ENCODE measurements at places on chromosomes 13 and 19.

DNA sequence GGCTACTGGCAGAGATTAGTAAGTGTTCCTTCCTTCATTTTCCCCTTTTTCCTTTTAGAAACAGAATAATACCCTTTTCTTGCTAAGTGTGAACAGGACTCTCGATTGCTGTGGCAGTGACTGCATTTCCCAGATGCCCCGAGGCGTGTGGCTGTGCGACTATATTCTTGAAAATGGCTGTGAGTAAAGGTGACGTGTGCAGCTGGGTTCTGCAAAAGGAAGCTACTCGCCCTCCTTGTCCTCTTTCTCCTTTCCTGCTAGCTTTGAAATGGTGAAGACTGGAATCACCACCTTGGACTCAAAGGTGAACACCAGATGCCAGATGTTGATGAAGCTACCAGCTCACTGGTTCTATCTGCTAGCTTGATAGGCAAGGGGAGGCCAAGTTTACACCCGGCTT is 121.4 kb downstream of the MIPEP start:
- no peak for DNase-seq

DNA sequence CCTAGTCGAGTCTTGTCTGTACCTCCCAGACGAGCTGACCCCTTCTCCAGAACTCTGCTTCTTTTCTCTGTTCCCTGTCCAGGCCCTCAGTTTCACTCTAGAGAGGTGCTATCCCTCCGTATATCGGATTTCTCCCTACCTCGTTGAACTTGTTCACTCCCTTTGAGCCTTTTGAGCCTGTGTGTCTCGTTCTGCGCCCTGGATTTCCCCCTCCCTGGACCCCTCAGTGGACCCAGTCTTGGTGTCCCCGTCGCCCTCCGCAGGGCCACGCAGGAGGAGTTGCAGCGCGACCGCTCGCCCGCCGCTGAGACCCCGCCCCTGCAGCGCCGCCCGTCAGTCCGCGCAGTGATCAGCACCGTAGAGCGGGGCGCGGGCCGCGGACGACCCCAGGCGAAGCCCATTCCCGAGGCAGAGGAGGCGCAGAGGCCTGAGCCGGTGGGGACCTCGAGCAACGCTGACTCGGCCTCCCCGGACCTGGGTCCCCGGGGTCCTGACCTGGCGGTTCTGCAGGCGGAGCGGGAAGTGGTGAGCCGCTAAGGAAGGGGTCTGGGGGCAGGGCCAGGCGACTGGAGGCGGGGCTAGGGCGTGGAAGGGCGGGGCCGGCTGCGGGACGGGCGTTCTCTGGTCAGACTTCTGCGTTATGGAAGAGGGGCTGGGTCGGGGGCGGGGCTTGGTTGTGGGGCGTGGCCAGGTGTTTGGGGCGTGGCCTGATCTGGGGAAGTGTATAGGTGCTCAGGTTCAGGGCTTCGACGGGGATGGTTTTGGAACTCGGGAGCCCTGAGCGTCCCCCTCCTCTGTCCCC is 5.5 kb downstream of the EPS8L1 start:
- DNase-seq, result peak; percentile 72

DNA sequence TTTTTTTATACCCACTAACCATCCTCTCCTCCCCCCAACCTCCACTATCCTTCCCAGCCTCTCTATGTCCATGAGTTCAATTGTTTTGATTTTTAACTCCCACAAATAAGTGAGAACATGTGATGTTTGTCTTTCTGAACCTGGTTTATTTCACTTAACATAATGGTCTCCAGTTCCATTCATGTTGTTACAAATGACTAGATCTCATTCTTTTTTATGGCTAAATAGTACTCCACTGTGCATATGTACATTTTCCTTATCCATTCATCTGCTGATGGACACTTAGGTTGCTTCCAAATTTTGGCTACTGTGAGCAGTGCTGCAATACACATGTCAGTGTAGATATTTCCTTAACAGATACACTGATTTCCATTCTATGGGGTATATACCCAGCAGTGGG is 24.9 kb upstream of the ACP7 start:
- DNase-seq, result no peak

DNA sequence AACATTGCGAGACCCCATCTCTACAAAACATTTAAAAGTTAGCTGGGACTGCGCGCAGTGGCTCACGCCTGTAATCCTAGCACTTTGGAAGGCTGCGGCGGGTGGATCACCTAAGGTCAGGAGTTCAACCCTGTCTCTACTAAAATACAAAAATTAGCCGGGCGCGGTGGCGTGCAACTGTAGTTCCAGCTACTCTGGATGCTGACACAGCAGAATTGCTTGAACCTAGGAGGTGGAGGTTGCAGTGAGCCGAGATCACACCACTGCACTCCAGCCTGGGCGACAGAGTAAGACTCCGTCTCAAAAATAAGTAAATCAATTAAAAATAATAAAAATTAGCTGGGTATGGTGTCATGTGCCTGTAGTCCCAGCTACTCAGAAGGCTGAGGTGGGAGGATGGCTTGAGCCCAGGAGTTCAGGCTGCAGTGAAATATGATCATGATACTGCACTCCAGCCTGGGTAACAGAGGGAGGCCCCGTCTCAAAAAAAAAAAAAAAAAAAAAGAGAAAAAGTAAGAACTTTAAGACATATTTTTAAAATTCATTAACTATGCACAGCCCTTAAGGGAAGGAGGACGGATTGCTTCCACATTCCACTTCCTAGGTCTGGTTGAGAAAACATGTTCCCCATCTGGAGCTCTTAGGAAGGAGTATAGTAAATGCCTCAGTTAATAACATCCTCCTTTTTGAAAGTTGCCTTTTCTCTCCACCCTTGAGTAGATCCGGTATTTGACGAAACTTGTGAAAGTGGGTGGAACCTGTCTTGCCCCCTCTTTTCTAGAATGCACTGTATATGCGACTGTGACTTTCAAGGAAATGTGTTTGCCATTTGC is 26.1 kb downstream of the EXOC3L2 start:
- DNase-seq, result no peak

GRCh38 chr19:3056417-3057088 is 5.7 kb downstream of the TLE5 start:
- no peak for DNase-seq

DNA sequence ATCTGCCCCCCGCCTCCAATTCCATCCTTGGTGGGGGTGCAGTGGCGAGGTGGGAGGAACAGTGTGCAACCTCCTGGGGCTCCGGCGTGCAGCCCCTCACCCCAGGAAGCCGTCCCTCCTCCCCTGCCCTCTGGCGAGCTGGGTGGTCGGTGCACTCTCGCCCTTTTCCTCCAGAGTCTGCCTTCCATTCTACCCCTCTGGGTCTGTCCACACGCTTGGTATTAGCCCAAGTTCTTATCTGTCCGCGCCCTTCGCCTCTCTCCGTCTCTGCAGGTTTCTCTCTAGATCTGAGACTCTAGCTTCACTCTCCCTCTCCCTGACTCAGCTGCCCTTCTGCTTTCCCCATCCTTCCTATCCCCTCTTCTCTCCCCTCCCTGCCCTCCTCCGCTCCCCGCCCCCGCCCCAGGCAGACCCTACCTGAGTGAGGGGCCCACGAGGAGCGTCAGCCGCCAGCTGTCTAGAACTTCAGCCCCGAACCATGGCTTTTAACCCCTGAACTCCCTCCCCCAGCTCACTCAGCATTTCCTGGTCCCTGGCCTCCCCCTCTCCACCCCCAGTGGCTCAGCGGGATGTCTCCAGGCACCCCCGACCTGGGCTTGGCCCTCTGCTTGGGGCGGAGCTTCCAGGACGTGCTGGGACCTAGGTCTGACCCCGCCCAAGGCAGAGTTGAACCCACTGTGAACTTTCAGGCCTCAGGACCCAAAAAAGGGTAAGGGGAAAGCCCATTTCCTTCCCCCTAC is 499 bp upstream of the KLK13 start:
- DNase-seq, result no peak

DNA sequence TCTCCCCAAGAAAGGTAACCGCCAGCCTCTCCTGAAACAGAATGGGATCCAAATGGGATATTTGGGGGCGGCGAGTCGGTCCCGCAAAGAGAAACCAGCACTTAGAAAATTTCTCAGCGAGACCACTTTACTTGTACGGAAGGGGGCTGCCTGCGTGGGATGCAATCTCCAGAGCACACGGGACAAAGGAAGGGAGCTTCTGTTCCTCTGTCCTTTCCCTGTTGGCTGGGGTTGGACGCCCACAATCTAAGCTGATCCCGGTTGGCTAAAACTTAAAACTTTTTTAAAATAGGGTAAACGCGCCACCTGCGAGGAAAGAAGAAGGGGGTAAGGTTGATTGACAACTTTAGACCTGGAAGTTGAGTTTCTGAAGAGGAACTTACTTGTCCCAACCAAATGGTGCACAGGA is 826 bp upstream of the BSG start:
- DNase-seq, result no peak

GRCh38 chr13:110126391-110126961 is 180.5 kb downstream of the COL4A1 start:
- no peak for DNase-seq

DNA sequence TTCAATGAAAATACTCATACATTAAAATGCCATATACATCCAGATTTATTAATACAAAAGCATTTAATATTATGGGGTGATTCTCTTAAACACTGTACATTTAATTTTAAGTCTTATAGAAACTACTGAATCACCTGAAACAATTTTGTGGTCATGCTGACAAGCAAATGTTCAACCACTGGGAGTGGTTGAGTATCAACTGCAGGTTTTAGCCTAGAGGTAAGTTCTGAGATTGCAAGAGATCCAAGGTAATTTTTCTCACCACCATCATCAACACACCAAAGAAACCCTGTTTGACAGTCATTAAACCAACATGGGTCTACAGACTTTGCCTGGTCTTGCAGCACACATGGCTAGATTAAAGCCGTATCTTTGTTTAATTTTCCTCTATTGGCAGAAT is 196.3 kb downstream of the LHFPL6 start:
- DNase-seq, result no peak

DNA sequence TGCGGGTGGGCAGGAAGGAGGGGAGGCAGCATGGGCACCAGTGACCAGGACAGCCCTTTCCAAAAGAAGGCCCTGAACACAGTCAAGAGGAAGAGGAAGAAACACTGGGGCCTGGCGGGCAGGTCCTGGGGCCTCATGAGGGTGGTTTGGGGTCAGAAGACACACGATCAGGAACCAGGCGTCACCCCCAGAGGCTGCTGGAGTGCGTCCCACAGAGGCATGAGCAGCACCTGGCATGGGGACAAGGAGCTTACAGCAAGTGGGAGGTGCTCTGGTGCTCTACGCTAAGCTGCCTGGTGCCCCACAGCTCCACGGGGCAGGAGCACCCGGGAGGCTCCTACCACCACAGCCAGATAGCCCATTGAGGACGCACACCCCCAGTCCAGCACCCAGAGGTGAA is 20.0 kb downstream of the ELL start:
- no peak for DNase-seq

DNA sequence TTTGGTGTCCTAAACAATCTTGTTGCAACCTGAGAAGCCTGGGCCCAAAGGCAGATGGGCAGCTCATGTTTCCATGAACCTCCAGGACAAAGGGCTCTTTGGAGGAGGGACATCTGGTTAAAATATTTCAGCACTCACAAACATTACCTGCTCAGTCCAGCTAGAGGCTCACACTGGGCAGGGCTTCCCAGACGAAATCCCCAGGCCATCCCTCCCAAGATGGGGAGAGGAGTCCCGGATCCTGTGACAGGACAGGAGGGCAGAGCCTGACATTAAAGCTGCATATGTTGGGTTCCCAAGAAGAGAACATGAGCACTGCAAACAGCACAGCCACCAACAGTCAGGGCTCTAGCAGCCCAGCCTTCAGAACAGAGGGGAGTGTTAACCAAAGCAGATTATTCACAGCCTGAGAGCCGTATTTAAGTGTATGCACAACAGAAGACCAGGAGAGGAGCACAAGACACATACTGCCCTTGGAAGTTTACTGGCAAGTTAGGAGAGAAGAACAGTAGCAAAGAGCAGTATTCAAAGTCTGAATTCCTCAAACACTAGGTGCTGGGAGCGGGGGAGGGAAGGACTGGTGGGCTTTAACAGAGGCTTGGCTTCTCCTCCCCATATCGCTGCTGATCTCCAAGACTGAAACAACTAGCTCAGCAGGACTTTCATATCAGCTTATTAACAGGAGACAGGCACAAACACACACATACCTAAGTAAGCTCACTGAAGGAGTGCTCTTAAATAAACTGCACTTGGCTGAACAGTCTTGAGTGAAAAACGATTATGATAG is 12.3 kb downstream of the ATP7B start:
- no peak for DNase-seq

DNA sequence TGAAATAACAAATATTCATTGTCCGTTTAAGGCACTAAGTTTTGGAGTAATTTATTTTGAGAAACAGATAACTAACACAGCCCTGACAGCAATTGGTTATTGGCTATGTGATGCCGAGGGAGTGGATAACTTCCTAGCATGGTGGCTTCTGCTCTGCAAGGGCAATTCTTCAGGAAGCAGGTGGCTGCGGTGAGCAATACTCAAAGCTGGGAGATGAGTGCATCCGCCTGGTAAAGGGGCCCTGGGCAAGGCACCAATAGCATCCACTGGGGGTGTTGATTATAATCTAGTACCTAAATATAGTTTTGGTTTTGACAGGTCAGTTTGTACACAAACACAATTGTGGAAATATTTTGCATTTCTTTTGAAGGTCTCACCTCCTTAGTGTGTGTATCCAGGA is 41.0 kb downstream of the CCDC70 start:
- no peak for DNase-seq

DNA sequence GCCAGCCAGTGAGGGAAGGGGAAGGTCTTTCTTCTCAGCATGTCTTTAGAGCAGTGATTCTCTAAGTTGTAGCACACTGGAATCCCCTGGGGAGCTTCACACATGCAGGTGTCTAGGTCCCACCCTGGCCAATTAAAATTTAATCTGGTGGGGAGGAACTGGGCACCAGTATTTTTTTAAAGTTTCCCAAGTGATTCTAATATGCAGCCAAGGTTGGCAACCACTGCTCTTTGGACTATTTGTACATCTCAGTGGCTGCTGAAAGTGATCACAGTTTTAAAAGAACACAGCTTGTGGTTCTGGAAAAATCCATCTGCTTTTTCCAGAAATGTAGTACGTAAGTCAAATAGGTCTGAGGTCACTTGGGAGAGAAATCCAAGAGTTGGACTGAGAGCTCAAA is 10.7 kb upstream of the KATNAL1 start:
- DNase-seq, result no peak

GRCh38 chr19:30228835-30229524 is 143.2 kb upstream of the ZNF536 start:
- DNase-seq, result no peak

DNA sequence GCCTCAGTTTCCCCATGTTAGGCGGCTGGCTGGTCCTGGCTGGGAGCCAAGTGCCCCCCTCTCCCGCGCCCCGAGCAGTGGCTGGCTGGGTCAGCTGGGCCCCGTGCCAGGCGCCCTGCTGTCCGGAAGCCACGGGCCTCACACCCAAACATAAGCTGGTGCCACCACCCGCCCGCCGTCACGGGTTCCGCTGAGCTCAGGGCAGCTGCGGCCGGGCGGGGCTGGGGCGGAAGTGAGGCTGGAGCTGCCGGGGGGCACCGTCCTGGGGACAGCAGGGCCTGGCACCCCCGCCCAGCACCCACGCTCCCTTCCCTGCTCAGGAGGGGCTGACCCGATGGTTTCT is 19.3 kb downstream of the HCN2 start:
- no peak for DNase-seq

- DNase-seq, result no peak
These were observed 33.2 kb upstream of the CASP14 start for GRCh38 chr19:15015946-15016542.

All from stimulated activated CD8-positive, alpha-beta memory T cell treated with anti-CD3 and anti-CD28 coated beads, Interleukin-7, amount 100 ng/mL, for 1 hour (primary cell).